ENCODE measurements at places on chromosomes 12 and 14.

GRCh38 chr12:47775100-47775911, 2.3 kb downstream of the SLC48A1 start:
- DNase-seq: no peak

DNA sequence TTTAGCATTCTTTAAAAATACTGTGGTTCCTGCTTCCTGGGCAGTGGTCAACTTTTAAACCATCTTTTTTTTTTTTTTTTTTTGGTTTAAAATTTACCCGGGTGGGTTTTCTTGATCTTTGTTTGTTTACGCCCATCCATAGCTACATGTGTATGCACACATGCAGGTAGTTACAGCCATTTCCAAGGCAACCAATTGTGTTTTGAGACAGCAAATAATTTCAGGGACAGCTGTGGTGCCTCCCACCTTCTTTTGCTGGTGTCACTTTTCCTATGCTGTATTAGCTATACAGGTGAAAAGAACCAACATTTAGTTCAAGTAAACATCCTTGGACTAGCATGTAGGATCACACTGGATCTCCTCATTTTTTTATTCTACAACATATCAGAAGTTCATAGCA, 52.0 kb upstream of the PSMA6 start:
- DNase-seq: no peak

GRCh38 chr12:117686911-117687377, 281.8 kb downstream of the KSR2 start:
- DNase-seq: no peak

DNA sequence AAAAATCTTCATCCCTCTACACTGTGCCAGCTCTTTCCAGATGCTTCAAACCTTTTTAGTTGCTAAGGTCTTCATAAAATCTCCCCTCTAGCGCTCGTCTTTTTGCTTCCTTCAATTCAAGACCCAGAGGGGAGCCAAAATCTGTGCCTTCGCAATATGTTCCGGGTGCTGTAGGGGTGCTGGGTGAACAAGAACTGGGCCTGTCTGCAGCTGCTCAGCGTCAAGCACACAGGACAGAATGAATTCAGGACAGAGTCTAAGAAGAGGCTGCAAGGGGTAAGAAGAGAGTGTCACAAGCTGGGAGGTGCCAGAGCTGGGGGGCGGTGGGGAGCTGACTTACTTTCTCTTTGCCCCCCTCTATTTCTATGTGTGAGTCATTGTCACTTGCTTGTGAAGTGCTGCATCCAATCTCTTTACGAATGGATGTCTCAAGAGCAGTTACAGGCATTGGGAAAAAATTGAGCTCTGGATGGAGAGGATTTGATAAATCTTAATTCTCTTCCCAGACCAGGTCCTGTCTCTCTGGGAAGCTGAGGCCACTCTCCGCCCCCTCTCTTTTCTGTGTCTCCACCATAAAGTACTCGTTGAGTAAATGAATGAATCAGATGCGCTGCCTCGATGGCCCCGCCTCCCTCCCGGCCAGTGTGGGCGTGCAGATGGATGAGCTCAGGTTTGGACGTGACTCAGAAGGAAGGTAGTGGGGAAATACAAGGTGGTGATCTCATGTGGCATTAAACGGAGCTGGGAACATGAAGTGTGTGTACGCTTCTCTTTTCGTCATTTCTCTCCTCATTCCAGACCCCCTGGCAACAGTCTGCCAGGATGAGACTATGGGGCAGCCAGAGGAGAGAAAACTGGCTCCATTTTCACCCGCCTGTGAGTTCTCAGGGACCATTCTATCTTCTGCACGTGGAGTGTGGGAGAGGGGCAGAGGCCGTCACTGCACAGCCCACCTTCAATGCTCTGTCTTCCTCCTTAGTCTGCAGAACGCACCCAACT, 91.3 kb downstream of the TSPAN9 start:
- peak; percentile 28 for DNase-seq

DNA sequence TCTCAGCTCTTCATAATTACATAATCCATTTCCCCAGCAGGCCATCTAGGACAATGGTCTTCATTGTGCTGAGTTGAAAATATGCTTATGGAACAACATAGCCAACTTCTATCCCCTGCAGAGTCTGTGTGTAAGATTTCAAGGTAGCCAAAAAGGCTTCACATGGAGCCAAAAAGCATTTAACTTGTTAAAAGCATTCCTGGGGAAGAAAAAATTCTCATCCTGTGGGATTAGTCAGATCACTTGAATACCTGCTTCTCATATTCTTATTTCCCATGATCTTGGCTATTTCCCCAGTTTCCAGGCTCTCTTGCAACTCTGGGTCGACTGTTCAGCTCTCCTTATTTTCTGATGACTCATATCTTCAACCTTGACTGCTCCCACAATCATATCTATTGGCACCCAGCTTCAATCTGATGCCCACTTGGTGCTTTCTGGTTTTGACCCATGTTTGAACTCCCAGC, 178.9 kb downstream of the KLHL28 start:
- DNase-seq: no peak

GRCh38 chr12:109612975-109613502, 39.4 kb downstream of the MVK start:
- no peak for DNase-seq

- no peak for DNase-seq
Observed at GRCh38 chr12:46354111-46354801, 18.3 kb downstream of the SLC38A2 start.

GRCh38 chr12:122054842-122055520, 23.6 kb upstream of the MLXIP start:
- no peak for DNase-seq

DNA sequence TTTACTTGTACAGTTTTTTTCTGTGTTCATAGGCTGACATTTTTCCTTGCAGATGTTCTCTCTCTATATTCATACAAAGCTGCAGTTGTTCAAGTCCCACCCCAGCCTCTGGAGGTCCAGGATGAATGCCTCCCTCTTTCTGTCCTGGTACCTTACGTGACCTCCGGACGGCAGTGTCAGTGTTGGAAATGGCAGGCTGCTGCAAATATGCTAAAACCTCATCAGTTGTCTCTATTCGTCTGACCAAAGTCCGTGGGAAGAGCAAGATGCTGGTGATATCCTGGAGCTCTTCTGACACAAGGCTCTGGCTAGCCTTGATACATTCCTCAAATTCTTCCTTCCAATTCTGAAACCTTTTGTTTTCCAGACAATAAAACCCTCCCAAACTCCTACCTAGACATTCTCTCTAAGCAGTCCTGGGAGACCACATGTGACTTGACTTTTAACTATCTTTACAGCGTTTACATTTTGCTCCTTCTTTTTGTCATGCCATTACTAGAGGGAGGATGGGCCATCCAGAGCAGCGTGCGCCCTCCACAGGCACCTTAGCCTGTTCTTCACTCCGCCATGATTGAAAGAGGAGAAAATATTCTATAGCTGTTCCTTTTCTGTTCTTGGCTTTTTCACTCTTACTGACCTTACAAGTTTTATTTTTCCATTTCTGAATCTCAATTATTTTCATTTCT, 143.6 kb downstream of the RGS6 start:
- DNase-seq: no peak

- no peak for DNase-seq
Observed at GRCh38 chr14:78344290-78344689, 174.1 kb downstream of the NRXN3 start.

DNA sequence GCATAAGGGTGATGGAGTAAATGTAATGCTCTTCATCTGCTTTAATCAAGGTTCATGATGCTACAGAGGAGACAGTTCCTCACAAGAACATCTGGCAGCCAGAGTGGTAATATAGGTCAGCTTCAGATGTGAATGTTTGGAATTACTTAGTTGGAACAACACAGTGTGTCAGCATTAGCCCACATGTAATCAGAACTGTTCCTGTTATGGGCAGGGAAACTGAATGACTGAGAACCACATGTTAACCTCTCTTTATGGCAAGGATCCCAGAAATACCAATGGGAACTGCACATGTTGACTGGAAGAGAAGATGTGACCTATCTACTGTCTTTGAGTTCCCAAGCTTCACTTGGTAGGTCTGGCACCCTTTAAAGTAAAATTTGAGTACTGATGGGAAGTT, 390.1 kb upstream of the PDE3A start:
- DNase-seq: no peak

DNA sequence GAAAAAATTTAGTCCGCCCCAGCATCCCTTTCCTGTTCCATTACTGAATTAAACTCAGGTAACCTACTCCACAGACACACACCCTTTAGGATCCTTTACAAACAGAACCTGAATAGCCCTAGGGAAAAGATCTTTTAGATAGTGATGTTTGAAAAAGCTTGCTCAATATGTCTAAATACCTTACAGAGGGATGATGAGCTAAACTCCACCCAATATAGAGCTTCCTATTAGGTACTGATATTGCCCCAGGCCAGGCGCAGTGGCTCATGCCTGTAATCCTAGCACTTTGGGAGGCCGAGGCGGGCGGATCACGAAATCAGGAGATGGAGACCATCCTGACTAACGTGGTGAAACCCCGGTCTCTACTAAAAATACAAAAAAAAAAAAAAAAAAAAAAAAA, 50.1 kb downstream of the FERMT2 start:
- no peak for DNase-seq

GRCh38 chr12:41188841-41189394, 798 bp downstream of the PDZRN4 start:
- DNase-seq: no peak

DNA sequence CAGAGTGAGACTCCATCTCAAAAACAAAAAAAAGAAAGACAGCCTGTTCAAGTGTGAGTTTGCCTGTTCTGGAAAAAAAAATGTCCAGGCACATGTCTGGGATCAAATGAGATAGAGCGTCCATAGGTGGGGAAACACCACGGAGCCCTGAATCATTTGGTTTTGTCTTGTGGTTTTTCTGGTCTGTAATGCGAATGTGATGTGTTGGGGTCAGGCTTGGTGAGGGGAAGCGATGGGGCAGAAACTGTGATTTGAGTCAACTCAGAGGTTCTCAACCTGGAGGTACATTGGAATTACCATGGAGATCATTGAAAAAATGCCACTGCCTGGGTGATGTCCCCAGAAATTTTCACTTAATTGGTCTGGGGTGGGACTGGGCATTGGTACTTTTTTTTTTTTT, 183.9 kb upstream of the PWP1 start:
- DNase-seq: no peak

- DNase-seq: no peak
Observed at GRCh38 chr12:8709124-8709830, 11.5 kb downstream of the RIMKLB start.

DNA sequence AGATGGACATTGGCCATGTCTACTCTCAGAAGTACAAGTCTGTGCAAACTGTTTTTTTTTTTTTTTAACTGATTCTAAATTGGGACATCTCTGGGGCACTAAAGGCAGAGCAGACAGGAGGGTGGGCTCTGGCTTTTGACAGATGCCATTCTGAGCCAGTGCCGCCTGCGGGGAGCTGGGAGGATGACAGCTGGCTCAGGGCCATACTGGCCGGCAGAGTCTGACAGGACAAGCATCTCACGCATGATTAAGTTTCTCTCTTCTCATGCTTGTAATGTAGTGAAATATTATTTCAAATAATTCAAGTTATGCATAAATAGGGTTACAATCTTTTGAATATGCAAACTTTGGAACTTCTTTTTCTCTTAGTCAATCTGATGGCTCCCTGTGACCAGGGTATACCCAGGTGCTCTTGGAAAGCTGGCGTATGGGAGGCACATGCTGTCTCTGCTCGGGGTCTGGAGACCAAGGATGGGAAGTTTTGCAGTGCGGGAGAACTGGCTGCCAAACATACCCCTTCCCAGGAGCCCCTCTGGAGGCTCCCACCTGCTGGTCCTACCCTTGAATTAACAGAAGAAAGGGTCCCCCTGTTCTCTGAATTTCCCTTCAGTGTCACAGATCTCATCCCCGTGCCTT, 7.6 kb downstream of the CDCA4 start:
- no peak for DNase-seq
